Stimulated activated CD8-positive, alpha-beta memory T cell treated with anti-CD3 and anti-CD28 coated beads, Interleukin-4, amount 100 ng/mL, for 48 hours (primary cell): ENCODE measurements at places on chromosomes 2 and 18.

- peak; percentile 71 for DNase-seq
Observed at GRCh38 chr2:64865073-64865830, 123.9 kb upstream of the SLC1A4 start.

GRCh38 chr2:12727065-12727464 lies 10.3 kb downstream of the TRIB2 start:
- no peak for DNase-seq

DNA sequence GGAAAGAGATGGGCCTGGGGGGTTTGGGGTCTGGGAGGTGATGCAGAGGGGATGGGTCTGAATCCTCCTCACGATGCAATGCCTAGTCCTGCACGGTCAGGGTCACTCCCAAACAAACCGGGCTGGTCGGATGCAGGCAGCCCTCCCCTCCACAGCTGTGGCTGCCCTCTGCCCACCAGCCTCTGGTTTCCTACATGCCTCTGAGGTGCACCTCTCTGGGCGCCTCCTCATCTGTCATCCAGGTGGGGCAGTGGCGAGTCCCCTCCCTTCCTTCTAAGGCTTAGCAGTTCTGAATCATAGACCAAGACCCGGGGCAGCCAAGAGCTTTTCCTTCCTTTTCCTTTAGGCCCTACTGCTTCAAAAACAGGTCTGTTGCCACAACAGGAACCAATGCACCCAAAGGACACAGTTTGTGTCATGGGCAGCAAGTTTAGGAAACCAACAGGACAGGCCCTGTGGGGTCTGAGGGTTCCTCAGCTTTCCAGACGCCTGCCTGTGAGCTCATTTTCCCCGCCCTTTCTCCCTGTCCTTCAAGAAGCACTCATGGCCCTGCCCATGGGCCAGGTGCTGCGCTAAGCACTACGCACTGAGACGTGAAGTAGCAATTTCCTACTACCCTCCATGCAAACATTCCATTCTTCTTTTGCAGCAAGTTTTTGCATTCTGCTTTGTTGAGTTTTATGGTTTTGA lies 6.5 kb upstream of the MAL start:
- DNase-seq, result no peak

DNA sequence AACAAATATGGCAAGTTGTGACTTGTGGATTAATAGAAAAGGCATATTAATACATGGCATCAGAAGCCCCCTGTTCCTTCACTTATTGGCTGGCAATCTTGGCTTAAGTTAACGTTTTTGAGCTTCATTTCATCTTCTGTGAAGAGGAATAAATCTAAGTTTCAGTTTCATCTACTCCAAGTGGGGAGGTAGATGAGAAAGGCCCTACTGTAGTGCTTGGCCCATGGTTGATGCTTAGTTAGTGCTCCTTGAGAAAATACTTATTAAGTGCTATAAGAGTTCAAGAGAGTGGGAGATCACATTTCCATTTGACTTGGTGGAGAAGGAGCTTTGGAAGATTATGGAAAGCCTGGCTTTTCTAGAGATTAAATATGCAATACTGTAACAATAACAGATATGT lies 244.3 kb downstream of the BABAM2 start:
- DNase-seq, result no peak

DNA sequence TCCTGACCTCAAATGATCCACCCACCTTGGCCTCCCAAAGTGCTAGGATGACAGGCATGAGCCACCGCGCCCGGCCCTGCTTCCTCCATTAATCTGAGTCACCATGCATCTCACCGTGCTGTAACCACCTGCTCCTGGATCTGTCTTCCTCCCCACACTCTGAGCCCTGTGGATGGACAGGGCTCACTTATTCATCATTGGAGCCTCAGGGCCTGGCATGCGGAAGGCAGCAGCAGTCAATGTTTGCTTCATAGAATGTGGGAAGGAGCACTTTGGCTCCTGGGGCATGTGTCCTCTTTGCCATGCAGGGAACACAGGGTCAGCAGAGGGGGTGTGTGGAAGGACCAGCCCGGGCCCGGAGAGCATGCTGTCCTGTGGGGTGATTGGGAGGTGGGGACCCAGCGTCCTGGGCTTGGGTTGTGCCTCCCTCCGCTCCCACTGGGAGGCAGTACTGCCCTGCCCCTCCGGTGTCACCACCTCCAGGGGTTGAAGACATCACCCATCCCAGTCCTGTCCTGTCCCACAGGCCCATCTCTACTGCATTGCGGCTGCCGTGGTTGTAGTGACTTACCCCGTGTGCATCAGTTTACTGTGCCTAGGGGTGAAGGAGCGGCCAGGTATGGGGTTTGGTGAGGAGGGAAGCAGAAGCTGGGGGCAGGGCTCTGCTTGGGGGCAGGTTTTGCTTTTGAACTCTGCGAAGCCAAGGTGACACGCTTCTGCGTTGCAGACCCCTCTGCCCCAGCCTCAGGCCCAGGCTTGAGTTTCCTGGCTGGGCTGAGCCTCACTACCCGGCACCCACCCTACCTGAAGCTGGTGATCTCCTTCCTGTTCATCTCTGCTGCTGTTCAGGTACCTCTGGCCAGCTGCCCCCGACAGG lies 11.5 kb downstream of the MFSD2B start:
- DNase-seq, result peak; percentile 53

- no peak for DNase-seq
Observed at GRCh38 chr18:45962461-45962860, 4.7 kb downstream of the EPG5 start.

DNA sequence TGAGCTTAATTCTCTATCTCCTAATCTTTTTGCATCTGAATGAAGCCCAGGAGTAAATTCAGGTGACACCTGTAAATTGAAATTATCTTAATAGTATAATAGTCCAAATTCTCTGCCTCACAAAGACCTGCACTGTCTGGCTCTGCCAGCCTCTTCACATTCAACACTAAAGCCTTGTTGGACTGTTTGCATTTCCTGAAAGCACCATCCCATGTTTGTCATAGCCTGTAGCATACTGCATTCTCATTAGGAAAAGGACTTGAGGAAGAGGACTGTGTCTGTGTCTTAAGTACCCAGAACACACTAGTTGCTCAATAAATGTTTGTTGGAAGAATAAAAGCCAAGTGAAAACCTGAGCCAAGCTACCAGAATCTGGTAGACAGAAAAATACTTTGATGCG lies 42.9 kb upstream of the GRHL1 start:
- DNase-seq, result no peak

GRCh38 chr2:41985573-41986095 lies 62.2 kb upstream of the PKDCC start:
- no peak for DNase-seq

DNA sequence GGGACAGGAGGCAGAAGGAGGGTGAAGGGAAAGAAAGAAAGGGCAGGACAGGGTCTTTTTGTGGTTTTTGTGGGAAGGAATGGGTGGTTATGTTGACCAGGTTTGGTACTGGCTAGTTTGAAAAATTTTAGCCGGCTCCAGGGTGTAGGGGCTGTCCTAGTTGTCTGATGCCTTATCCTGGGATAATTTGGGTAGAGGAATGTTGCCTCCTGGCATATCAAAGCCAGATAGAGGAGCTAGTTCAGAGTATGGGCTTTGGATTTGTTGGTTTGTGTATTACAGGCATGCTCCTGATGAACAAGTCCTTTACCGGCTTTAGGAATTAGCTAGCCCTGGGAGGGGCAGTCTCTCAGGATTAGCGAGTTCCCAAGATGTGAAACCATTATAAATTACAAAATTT lies 101.1 kb upstream of the LHCGR start:
- no peak for DNase-seq

GRCh38 chr2:10329880-10330699 lies 27.4 kb downstream of the HPCAL1 start:
- DNase-seq, result peak; percentile 36

DNA sequence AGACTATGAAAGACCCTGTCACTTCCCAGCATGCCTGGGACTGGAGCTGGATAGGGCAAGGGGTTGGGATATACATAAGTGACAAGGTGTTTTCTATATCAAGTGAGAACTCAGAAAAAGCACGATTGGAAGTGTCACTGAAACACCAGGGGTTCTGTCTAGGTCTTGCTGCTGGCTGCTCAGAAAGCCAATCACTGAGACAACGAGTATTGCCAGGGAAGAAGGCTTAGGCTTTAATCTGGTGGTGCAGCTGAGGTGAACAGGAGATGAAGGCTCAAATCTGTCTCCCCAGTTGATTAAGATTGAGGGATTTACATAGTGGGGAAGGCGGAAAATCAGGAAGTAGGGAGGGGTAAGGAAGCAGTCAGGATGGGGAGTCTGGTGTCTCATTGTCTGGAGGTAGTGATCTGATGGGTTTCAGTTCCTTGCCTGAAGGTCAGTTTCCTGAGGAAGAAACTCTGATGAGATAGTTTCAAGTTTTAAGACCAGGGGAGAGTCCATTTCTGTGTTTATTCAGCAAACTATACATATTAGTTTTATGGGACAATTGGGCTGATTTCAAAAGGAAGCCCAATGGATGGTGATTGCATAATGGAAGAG lies 3.5 kb upstream of the C2orf74 start:
- DNase-seq, result no peak

DNA sequence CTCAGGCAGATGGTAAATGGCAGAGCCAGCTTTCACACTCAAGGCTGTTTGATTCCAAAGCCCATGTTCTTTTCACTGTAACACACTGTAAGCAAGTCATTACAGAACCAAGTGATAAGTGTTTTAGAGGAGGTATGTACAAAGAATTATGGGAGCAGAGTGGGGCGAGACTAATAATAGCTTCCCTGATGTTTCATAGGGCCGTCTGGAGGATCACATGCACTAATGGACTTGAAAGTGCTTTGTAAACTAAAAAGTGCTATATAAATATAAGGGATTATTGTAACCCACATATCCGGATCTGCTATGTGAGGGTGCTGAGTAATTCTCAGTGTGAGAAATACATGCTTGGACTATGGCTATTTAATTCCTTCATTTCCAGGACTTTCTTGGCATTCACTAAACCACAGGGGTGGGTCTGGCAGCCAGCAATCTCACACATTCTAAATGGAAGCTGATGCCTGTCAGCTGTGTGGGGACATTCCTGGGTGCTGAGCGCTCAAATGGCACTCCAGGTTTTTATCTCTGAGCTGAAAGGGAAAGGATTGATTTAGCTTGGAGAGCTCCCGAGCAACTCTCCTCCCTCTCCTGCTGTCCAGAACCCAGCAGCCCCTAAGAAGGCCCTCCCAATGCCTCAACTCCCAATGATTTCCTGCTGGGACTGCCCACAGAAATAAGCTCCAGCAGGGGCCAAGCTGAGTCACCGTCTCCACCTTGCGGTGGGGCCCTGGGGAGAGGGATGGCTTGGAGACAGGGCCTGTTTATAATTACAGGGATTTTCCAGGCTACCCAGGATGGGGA lies 222.8 kb downstream of the SOX11 start:
- DNase-seq, result no peak

DNA sequence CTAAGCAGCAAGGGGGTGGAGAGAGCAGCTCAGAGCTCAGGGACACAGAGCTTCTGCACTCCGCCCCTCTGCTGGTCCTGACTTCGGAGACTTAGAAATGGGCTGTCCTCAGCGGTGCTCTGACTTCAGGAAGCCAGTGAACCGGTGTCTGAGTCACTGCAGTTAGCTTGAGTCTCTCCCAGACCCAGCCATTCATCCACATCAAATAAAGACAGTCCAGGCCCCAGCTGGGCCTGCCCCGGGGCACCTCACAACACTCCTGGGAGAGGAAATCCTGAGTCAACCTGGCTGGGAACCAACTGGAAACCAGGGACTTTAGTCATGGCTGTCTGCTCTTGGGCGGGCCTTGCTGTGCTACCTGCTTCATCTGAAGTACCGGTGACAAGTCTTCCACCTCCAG lies 5.4 kb upstream of the ITGB6 start:
- DNase-seq, result no peak

GRCh38 chr18:63963615-63964256 lies 6.1 kb upstream of the SERPINB8 start:
- DNase-seq, result peak; percentile 43
